DMS79 treated with DMSO at 0.1 percent for 48 hours (cell line): ENCODE measurements at places on chromosomes 1 and 21.

DNA sequence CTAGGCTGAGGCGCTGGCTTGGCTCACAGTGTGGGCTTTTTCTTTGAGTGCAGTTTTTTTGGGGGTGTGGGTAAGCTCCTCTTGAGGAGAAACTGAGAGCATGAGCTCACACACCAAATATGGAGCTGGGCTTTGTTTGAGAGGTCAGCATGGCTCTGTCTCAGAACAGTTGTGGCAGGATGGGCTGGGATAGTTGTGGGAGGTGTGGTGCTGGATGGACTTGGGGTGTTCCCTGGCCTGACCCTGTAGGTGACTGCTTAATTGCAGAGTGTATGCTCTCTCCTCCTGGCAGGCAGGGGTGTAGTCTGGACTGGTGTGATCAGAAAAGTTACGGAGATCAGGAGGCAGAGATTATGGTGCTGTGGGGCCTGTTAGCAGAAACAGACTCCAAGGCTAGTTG, 64.3 kb upstream of the PGBD5 start:
- DNase-seq: no peak

- peak; percentile 35 for DNase-seq
These were observed 237.2 kb downstream of the KAZN start for GRCh38 chr1:14835725-14836124.

- DNase-seq: no peak
These were observed 80.8 kb downstream of the DOP1B start for GRCh38 chr21:36237441-36237840.

- DNase-seq: no peak
These were observed 29.2 kb downstream of the RNU1-1 start for GRCh38 chr1:16484931-16485330.

DNA sequence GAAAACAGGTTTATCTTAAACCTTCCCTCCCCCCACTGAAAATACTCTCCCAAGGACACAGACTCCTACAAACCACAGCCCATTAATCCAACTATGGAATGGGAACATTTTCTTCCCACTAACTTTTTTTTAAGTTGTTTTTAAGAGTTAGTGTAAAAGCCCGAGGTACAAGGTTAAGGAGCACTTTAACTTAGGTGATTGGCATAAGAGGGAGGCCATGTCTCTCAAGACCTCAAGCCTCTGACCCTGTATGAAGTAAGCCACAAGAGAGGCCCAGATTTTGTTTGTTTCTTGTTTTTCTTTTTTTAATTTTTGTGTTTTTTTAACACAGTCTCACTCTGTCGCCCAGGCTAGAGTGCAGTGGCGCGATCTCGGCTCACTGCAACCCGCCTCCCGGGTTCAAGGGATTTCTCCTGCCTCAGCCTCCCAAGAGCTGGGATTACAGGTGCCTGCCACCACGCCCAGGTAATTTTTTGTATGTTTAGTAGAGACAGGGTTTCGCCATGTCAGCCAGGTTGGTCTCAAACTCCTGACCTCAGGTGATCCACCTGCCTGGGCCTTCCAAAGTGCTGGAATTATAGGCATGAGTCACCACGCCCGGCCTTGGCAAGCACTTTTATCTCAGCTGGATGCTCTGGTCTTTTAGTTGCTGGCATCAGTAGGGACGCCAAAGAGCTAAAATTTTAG, 14.4 kb downstream of the ARMH1 start:
- DNase-seq: no peak

GRCh38 chr21:22244516-22244915, 1246.3 kb downstream of the NCAM2 start:
- no peak for DNase-seq

GRCh38 chr1:38005195-38006007, at the start of gene FHL3:
Gene FHL3, minus strand, starts transcription at chr1:38005514. Its CDS starts 6,102 bp downstream, at chr1:37999412.
- DNase-seq: peak; percentile 31

DNA sequence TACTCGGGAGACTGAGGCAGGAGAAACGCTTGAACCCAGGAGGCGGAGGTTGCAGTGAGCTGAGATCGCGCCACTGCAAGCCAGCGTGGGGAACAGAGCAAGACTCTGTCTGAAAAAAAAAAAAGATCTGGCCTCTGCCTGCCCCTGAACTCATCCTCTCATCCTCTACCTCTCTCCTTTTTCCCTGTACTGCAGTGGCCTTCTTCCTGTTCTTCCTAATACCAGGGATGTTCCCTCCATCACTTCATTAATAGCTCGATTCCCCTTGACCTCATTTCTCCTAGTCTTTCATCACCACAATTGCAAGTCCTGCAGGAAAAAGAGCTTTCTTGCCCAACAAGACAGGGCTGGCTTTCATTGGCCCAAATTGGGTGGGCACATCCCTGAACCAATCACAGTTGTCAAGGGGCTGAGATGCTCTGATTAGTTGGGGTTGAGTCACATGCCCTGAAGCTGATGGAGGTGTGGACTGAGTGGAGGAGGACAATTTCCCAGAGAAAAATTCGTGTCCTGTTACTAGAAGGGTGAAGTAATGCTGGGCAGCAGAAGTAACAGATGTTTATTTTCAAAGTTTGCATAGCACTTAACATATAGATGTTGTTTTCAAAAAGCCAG, 86.8 kb upstream of the PUM1 start:
- DNase-seq: no peak

DNA sequence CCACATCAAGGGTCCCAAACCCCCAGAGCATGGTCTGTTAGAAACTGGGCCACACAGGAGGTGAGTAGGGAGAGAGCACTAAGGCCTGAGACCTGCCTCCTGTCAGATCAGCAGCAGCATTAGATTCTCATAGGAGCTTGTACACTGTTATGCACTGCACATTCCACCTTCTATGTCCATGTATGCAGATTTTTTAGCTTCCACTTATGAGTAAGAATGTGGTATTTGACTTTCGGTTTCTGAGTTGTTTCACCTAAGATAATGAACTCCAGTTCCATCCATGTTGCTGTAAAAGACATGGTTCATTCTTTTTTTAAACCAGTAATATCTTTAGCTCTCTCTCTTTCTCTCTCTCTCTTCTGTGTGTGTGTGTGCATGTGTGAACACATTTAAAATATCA, 663 bp upstream of the GBP6 start:
- DNase-seq: no peak

- no peak for DNase-seq
These were observed 33.6 kb upstream of the CAMSAP2 start for GRCh38 chr1:200704986-200705500.

- no peak for DNase-seq
These were observed 210.3 kb upstream of the CACYBP start for GRCh38 chr1:174789399-174789798.

GRCh38 chr1:216332003-216332402, 91.2 kb downstream of the USH2A start:
- no peak for DNase-seq

GRCh38 chr1:27772036-27772931, 735 bp upstream of the STX12 start:
- no peak for DNase-seq

- no peak for DNase-seq
These were observed 18.7 kb downstream of the ZSWIM5 start for GRCh38 chr1:45187725-45188124.

DNA sequence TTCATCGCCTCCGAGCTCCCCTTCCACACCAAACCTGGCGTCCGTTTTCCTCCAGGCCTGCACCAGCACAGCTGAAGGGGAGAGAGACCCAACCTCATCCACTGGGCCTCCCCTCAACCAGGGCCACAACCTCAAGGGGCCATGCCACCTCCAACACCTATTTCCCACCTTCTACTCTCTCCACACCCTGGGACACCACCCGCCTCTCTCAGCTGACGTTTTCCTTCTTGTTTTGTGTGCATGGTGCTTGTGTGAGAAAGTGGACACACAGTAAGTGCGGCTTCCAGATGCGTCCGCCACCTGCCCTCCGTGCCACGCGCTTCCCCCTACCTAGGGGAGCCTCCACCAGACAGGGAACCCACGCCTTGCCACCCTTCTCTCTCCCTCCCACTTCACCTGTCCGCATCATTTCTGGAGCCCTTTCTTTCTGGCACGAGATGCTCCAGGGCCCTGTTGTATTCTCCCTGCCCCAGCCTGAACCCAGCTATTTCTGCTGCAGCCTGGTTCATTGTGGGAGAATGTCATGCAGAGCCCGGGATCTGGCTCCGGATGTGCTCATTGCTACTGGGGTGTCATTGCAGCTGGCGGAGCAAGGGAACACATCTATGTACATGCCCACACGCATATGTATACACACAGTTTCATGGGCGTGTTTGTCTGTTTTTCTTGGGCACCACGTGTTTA, 1.3 kb upstream of the GNB1 start:
- no peak for DNase-seq

GRCh38 chr1:193755441-193755840, 569.0 kb upstream of the B3GALT2 start:
- DNase-seq: no peak

DNA sequence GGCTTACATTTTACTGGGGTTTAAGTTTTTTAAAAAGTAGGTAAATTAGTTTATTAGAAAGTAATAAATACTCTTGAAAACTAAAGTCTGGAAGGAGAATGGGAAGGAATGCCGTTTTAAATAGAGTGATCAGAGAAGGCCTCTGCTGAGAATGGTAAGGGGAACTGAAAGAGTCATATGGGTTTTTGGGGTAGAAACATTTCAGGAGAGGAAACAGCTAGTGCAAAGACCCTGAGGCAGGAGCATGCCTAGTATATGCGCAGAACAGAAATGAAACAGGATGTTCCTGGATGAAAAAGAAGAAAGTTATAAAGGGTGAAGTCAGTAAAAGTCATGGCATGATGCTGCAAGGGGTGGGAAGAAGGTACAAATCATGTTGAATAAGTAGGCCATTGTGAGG, 38.9 kb downstream of the ZC3H11B start:
- DNase-seq: no peak

GRCh38 chr1:186272486-186272885, 102.6 kb downstream of the TPR start:
- DNase-seq: no peak

- DNase-seq: no peak
These were observed 767.0 kb downstream of the MRPL39 start for GRCh38 chr21:24840287-24840686.

- no peak for DNase-seq
These were observed 60.4 kb downstream of the CAPN2 start for GRCh38 chr1:223772771-223773160.

DNA sequence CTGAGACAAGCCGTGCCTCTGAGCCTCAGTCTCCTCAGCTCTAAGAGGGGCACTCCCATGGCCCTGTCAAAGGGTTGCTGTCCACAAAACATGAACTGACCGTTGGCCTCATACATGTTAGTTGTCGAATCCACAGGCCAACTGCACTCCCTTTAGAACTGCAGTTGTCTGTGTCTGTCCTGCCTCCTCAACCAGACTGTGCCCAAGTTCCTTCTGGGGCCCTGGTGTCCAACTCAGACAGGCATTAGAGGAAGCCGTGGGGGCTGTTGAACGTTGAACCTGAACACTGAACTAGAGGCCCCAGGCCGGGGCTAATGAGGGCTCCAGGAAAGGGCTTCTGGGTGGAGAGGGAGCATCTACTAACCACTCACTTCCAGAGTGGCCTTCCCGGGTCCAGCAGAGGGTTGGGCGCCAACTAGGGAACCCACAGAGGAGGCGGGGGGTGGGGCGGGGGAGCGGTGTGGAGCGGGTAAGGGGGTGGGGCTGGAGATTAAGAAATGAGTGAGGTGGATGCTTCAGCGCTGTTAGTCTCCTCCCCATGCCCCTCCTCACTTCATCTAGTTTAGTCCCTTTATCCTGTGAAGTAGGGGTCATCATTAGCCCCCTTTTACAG, at the start of gene RAB42:
RAB42 (plus strand) TSS at position 558 of the 613 bp plus-strand sequence. CDS start 247 bp downstream, outside the sequence.
- no peak for DNase-seq

GRCh38 chr1:214979191-214979590, 103.3 kb upstream of the KCNK2 start:
- DNase-seq: no peak

DNA sequence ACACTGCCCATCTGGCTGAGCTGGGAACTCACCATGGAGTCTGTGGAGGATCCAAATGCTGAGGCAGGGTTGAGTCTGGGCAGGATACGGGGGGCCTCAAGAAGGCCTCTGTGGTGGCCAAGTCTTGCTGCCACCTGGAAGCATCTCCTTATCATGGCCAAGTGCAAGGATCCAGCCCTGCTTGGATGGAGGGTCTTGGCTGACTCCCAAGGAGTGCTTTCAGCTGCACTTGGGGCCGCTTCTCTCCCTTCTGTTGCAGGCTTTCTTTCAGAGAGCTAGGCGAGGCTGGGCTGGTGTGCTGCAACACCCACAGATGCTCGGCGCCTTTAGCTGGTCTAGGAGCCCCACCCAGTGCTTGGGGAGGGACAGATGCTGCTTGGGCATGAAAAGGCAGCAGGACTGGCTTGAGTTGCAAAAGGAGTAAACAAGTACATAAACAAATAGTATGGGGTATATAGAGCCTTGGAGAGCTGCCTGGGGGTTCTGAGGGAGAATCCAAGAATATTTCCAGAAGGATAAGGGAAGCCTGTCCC, at the start of gene THEM5:
THEM5 (minus strand) TSS at position 302 of the 533 bp plus-strand sequence; CDS start at position 155, 147 bp downstream.
- DNase-seq: no peak

GRCh38 chr1:232477728-232478127, 152.2 kb downstream of the SIPA1L2 start:
- DNase-seq: no peak

- DNase-seq: peak; percentile 43
These were observed 19.3 kb downstream of the C1orf52 start for GRCh38 chr1:85240174-85240601.

DNA sequence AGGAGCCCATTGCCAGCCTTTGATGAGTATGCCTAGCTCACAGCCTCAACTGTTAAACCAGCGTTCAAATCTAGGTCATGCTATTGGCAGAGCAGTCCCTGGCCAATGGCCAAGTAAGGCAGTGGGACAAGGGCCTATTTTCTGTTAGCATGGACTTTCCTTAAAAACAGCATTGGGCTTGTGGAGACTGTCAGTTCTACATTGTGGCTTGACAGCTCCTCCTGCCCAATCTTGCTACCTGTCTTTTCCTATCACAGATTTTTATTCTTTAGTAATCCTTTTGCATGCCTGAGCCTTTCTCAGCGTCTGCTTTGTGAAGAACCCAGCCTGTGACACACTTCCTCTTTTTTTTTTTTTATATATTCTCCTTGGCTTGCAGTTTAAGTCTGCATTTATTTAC, 56.4 kb downstream of the DIP2A start:
- no peak for DNase-seq

GRCh38 chr1:189036628-189037027, 1441.0 kb downstream of the BRINP3 start:
- DNase-seq: no peak

GRCh38 chr1:100323419-100324106, 28.7 kb upstream of the CDC14A start:
- DNase-seq: no peak

GRCh38 chr1:114272593-114272992, 118.9 kb upstream of the SYT6 start:
- DNase-seq: no peak

DNA sequence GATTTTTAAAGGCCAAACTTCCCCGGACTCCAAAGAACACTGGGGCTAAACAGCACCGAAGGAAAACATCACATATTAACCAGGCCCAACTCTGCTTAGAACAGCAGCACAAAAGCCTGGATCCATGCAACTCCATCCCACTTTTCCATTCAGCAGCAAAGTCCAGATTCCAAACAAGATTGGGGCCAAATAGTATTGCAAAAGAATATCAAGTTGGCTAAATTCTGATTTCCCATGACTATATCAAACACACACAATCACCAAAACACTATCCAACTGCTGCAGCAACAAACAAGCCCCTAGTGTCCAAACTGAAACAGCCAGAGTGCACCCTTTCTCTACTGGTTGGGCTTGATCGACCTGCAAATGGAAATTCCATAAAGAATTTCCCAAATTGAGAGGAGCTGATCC, 19.4 kb upstream of the TMEM125 start:
- no peak for DNase-seq

GRCh38 chr1:5503556-5504363, 488.5 kb downstream of the NPHP4 start:
- DNase-seq: no peak

GRCh38 chr1:167196166-167196565, 24.5 kb upstream of the POU2F1 start:
- no peak for DNase-seq
